Right hindlimb (tissue), 1 donor: ENCODE measurements at places on chromosomes 6 and 20.
A peak's percentile ranks its signal among the peaks of the same experiment; 100 is the strongest.

DNA sequence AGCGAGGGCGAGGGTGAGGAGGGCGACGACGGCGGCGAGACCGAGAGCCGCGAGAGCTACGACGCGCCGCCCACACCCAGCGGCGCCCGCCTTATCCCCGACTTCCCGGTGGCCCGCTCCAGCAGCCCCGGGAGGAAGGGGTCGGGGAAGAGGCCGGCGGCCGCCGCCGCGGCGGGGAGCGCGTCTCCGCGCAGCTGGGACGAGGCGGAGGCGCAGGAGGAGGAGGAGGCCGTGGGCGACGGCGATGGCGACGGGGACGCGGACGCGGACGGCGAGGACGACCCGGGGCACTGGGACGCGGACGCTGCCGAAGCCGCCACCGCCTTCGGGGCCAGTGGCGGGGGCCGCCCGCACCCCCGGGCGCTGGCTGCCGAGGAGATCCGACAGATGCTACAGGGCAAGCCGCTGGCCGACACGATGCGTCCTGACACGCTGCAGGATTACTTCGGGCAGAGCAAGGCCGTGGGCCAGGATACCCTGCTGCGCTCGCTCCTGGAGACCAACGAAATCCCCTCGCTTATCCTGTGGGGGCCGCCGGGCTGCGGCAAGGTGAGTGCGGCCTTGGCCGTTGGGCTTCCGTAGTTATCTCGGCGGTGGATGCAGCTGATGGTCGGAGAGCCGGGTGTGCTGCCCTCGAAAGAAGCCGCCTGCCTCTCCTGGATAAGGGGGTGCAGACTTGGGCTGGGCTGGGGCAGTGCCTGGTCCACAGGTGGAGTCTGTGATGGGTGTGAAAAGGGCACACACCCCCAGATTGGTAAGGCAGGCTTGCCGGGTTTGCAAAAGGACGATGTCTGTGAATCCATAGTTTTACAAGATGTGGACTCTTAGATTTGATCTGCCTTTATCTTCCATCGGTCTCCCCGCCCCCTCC is 938 bp downstream of the WRNIP1 start:
- peak; percentile 65 for DNase-seq

- peak; percentile 10 for DNase-seq
Observed at GRCh38 chr6:169844946-169845345, 93.5 kb downstream of the ERMARD start.

DNA sequence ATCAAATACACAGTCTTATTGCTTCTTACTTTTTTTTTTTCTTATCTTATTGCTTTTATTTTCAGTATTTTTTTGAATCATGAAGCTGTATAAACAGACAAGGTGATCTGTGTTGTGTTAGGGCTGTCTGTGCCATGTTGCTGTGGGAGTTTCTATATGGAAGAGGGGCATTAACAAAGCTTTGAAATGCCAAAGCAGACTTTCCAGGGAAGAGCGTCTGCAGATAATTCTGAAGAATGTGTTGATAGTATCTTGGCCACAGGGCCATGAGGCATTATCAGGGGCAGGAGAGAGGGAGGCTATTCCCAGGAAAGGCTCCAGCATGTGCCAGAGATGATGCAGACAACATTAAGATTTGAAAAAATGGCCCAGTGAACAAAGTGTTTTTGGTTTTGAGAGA is 354.5 kb downstream of the UTRN start:
- no peak for DNase-seq

DNA sequence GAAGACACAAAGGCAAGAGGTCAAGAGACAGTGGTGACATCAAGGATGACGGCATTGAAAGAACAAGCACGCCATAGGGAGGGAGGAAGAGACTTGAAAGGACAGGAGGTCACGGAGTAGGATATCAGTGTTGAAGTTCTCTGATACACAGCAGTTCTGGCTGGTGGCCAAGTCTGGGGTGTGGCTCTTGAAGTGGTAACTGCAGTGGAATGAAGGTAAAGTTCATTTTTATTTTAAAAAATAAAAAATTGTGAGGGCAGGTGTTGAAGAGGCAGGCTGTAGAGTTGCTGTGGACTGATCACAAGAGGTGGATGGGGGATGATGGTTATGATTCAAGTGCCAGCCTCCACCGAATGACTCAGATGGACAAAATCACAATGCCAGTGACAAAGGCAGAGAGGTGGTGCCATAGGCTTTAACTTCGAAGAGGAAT is 53.2 kb upstream of the BMP2 start:
- DNase-seq: no peak

DNA sequence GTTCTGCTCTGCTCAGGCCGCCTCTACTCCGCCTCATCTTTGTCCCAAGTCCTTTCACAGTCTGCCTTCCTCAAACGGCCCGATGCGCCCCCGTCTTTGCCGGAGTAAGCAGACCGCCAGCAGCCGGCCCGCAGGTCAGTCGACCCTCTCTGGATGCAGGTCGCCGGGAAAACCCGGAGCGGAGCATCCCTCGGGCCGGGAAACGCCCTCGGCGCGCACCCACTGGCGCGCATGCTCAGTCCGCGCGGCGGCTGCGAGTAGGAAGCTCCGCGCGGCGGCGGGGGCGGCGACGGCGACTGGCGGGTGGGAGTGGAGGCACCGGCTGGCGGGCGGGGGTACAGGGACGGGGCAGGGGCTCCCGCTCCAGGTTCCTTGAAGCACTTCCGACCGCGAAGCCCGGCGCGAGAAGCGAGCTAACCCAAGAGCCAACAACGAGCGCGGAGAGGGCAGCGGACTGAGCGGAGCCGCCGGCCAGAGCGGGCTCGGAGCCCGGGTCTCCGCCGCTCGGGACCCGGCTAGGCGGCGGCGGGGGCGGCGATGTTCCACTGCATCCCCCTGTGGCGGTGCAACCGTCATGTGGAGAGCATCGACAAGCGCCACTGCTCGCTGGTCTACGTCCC is at the start of gene LRRC1:
Gene LRRC1, plus strand, starts transcription at position 286 of the 620 bp plus-strand sequence. Its CDS starts 252 bp downstream, at position 538.
- peak; percentile 98 for DNase-seq

- DNase-seq: no peak
Observed at GRCh38 chr20:59346061-59346460, 45.6 kb downstream of the EDN3 start.

DNA sequence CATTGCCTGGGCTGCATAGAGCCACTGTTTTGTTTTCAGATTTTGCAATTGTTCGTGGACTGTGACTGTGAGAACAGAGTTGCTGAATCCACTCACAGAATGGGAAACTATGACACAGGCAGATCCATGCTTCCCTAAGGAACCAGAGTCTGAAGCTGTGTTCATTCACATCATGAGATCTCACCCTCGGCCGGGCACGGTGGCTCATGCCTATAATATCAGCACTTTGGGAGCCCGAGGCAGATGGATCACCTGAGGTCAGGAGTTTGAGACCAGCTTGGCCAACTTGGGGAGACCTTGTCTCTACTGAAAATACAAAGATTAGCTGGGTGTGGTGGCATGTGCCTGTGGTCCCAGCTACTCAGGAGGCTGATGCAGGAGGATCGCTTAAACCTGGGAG is 139.2 kb upstream of the SALL4 start:
- DNase-seq: no peak

- DNase-seq: peak; percentile 57
Observed at GRCh38 chr6:45419571-45420082, 41.9 kb upstream of the SUPT3H start.

- peak; percentile 60 for DNase-seq
Observed at GRCh38 chr20:46406986-46407670, 713 bp upstream of the ELMO2 start.

DNA sequence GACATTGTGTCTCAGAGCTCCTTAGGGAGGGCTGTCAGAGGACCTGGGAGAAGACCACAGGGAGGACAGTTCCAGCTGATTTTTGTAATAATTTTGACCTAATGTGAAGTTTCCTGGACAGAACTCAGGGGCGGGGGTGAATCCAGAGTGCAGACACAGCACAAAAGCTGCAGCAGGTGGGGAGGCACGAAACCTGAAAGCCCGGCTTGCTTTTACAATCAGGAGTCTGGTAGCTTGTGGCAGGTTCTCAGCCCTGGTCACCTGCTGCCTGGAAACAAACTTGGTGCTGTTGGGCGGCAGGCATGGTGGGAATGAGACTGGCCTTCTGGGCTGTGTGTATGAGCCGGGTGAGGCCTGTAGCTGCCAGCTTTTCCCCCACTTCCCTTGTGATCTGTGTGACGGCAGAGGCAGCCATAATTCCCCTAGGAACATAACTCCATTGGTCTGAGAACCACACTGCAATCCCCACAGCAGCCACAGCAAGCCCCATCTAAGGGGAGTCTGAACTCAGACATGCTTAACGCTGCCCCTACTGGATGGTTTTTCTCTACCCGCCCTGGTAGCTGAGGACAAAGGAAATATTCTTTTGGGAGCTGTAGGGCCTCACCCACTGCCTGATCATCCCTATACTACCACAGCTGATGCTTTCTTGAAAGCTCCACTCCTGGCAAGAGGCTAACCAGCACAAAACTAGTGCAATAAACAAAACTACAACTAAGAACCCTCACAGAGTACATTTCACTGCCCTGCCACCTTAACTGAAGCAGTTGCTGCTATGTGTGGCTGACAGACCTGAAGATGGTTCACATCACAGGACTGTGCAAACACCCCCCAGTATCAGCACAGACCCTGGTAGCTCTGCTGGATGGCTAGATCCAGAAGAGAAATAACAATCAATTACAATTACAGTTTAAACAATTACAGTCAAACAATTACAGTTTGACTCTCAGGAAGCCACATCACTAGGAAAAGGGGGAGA is 1055.1 kb upstream of the GJE1 start:
- no peak for DNase-seq

- DNase-seq: no peak
Observed at GRCh38 chr6:168002804-168003203, 5.3 kb downstream of the KIF25 start.

- no peak for DNase-seq
Observed at GRCh38 chr6:37496951-37497885, 2.5 kb downstream of the CCDC167 start.

- no peak for DNase-seq
Observed at GRCh38 chr20:5090191-5090590, 29.6 kb downstream of the PCNA start.

DNA sequence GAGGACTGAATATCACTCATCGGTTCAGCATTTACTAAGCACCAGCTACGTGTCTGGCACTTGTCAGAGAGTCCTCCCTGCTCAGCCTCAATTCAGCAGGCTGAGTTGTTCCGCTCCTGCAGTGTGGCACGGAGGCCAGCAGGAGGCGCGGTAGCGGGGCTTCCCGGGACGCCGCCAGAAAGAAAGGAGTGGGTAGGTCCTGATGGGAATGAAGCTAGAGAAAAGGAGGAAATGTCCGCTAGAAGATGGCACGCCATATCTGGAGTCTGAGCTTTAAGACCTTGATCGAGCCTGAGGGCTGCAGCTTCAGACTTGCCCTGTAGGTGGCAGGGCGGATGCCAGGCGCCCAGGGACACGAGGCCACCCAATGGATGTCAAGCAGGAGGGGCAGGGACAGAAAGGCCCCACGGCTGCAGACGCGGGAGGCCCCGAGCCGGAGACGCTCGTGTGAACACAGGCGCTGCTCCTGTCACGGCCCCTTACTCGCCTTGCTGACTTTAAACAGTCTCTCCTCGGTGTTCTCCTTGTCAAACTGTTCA is 18.7 kb downstream of the SERPINB6 start:
- peak; percentile 84 for DNase-seq

DNA sequence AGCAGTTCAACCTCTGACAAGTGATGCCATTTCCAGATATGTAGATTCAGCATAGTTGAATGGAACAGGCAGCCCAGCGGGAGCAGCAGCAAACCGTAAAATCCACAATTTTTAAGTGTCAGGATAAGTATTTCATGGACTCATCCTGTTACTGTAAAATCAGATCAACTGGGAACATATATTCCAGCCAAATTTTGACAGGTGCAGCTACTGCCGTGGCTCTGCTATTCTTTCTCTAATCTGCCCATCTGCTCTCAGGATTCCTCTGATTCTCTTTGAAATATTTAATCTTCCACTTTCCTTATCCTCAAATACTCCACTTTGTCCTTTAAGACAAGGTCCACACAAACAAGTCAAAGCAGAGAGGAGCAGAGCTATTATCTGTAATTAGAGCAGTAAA is 245.4 kb upstream of the ASCC3 start:
- no peak for DNase-seq

DNA sequence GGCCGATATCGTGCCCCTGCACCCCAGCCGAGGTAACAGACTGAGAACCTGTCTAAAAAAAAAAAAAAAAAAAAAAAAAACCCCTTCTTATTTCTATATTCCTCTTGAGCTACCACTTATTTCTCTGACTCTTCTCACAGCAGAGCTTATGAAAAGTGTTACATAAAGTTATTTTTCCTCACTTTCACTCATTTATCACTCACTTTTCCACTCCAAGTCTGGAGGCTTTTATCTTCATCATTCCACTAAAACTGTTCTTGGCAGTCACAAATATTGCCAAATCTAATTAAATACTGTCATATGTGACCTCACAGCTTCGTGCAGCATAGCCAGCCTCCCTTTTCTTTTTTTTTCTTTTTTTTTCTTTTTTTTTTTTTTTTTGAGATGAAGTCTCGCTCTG is 131.2 kb downstream of the KLHL32 start:
- DNase-seq: no peak

DNA sequence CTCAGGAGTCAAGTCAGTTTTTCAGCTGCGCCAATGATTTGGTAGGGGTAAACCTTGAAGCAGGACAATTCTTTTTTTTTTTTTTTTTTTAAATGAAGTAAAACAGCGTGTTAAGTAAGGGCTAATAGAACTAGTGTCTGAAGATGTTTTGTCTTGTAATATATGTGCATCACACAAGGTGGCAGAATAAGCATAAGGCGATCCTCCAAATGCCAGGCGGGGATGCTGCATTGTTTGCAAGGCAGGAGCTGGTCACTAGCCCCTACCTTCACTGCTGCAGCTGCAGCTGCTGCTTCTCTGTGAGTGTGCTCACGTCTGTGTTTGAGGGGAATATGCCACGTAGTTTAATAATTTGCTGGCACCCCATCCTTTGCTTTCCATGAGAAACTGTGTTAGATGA is 272.7 kb upstream of the MAP3K7 start:
- DNase-seq: no peak

DNA sequence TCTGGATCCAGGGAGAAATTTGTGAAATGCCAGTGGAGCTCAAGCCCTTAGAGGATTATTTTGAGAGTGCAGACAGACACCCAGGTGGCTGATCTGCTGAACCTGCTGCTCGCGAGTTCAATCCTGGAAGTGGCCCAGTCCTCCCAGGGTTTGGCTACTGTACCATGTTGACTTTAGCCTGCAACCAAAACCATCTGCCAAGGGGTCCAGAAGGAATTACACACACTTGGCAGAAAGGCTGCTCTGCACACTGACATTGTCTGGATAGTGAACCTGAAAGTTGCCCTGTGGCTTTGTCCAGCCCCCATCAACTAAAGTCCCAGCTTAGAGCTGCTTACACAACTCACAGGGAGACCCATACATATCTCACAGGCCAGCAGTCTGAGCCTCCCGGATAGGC is 21.6 kb upstream of the PI3 start:
- DNase-seq: no peak
